A549 treated with DMSO at 1 μM for 4 hours (cell line): ENCODE measurements at places on chromosomes 6 and 20. TPM values are rescaled to one million over a fixed set of nuclear protein-coding genes. Genes with fewer than 3 reads are reported as not detected.

The OR12D3 gene
- not detected in 5 replicates for total RNA-seq

The SSTR4 gene
- not detected in 5 replicates for total RNA-seq

The BPI gene
- not detected in 5 replicates for total RNA-seq

The TRIM15 gene
- total RNA-seq: 0.04 TPM in 1 of 5 replicates, not detected in the others

The GINM1 gene
- total RNA-seq: 24.1 to 29.4 TPM (median 27.7 TPM) in 5 replicates

The BMP2 gene
- total RNA-seq: 0.35 to 0.91 TPM (median 0.64 TPM) in 5 replicates
